Spinal cord (tissue), 10 donors: ENCODE measurements at places on chromosomes 6 and 20.

DNA sequence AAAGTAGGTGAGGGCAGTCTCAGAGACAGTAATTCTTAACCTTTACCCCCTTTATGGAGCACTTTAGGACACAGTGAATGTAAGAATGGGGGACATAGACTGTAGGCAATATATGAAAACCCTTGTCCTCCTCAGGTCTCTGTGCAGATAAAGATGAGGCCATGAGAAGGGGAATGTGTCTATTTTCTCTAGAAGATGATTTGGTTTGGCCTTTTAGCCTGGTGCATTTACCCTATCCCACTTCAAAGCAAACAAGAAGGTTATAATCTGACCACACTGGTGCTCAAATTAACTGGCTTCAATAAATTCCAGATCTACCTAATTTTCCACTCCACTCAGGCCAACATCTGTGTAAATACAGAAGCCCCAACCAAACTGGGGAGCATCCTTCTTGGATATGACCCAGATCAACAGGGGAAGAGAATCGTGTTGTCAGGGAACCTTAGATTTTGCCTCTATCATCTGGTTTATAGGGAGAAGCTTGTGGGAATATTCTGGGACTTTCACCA lies 42.4 kb downstream of the RIPOR2 start:
- DNase-seq = no peak

DNA sequence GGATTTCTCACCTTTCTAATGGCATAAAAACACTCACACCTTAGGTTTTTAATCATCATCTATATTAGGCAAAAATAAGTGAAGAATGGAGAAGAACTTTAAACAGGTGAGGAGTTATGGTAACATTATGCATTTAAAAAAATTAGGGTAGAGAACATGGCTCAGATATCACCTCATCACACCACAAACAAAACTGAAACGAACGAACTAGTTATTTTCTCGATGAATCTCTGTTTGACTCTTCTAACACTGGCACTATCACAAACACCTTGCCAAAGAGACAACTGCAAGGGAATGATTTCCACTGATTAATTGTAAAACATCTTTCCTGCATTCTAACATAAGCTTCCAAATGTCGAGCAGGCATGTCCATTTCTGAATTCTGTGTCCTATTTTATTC lies 286.1 kb upstream of the GJE1 start:
- no peak for DNase-seq

DNA sequence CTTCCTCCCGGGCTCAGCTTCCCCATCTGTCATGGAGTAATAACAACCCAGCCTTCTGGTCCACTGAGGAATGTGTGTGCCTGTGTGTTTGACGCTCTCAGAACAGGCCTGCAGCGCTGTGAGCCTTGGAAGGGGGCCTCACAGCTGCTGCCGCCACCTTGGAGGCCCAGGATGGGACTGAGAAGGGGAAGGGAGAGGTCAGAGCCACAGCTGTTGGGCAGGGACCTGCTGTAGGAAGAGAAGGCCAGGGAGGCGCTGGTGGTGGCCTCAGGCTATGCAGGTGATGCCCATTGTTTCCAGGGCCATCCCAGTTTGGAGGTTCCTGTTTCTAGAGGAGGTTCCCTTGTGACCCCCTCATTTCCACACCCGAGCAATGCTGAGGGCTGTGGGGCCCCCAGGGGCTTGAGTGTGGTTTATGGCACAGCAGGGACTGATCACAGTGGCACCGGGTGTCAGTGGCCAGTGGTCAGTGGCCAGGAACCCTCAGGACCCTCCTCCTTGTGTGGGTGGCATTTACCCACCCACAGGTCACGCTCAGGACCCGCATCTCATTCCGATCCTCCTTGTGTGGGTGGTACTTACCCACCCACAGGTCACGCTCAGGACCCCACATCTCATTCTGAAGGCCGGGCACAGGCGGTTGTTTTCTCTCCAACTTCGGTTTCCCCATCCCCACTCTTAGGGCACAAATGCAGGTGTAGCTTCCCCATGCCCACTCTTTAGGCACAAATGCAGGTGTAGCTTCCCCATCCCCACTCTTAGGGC lies 14.0 kb downstream of the TPD52L2 start:
- no peak for DNase-seq

- DNase-seq = no peak
These were observed 379.1 kb downstream of the TENT5A start for GRCh38 chr6:81373414-81373813.

- DNase-seq = no peak
These were observed 13.8 kb upstream of the POLR1H start for GRCh38 chr6:30047220-30047619.

DNA sequence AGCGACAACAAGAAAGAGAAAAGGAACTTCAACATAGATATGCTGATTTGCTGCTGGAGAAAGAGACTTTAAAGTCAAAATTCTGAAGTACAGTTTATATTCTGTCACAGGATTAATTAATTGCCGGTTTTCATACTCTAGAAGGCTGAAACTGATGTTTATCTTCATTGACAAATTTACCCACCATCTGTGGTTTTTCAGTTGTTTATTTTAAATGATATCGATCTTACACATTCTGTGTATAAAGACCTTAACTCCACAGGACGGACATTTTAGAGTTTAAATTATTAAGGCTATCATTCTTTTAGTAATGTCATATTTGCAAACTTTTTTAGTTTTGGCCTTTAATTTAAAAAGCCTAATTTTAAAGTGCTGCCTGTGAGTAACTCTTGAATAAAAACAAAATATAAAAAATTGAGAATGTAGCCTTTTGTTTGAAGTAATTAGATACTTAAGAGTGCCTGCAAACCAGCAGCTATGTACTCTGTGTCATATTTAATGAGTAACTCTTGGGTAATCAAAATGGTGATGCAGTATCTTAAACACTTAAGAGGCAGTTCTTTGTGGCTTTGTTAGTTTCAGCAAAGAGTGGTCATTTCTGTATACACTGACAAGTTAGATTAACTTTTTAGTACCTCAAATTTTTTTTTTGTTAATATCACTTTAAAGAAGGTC lies 59.3 kb downstream of the CDC5L start:
- DNase-seq = no peak

- DNase-seq = peak; percentile 38
These were observed 586 bp upstream of the HMGA1 start for GRCh38 chr6:34236131-34236442.

- DNase-seq = no peak
These were observed 3.6 kb upstream of the BAK1 start for GRCh38 chr6:33583591-33584155.

DNA sequence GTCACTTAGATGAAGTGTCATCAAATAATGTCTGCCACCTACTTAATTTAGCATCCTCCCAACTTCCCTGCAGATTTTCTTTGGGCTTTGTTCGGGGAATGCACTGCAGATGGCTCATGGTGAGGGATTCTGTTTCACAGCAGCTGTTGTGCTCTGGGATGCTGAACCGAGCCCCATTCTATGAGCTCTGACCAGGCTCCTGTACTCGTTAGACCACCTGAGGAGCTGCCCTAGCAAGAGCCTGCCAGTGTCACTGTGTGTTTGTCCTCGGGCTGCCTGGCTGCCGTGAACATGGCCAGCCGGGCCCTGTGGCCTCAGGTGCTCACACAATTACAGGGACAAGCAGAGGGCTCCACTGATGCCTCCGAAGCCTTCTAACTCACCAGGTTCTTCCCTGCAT lies 238.8 kb upstream of the ECI2 start:
- DNase-seq = no peak

- no peak for DNase-seq
These were observed 28.9 kb upstream of the CCR6 start for GRCh38 chr6:167093922-167094432.
